T-helper 2 cell (primary cell): ENCODE measurements at places on chromosomes 3 and 15.

- DNase-seq, result peak; percentile 37
These were observed 6.0 kb upstream of the GRAMD1C start for GRCh38 chr3:113832477-113833164.

- DNase-seq, result no peak
These were observed 451 bp downstream of the CHCHD4 start for GRCh38 chr3:14124223-14124614.

DNA sequence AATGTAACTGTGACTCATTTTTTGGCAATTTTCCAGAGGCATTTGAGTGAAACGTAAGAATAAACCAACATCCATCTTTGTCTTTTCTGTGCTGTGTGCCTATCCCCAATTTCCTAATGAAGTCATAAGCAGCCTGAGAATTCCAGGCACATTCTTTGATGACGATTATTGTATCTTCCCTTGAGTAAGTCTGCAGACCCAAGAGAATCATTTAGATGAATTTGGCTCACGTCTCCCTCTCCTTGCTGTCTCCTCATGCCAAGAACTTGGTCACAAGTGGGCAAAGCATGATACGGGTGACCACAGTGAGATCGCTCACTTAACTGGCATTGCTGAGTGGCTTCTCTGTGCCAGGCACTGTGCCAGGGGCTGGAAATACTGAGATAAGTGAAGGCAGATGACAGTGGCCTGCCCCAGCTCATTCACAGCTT lies 384.5 kb upstream of the IL12A start:
- DNase-seq, result no peak

- DNase-seq, result no peak
These were observed 39.6 kb downstream of the CORO2B start for GRCh38 chr15:68618394-68618793.
